ENCODE measurements at places on chromosomes 3 and 15.

GRCh38 chr3:126083511-126083912 is 412 bp downstream of the SLC41A3 start:
- DNase-seq: peak; percentile 38

GRCh38 chr3:44511238-44511566 is 33.7 kb upstream of the ZNF445 start:
- DNase-seq: peak; percentile 11

GRCh38 chr15:84648539-84648938 is 5.5 kb downstream of the WDR73 start:
- DNase-seq: no peak

DNA sequence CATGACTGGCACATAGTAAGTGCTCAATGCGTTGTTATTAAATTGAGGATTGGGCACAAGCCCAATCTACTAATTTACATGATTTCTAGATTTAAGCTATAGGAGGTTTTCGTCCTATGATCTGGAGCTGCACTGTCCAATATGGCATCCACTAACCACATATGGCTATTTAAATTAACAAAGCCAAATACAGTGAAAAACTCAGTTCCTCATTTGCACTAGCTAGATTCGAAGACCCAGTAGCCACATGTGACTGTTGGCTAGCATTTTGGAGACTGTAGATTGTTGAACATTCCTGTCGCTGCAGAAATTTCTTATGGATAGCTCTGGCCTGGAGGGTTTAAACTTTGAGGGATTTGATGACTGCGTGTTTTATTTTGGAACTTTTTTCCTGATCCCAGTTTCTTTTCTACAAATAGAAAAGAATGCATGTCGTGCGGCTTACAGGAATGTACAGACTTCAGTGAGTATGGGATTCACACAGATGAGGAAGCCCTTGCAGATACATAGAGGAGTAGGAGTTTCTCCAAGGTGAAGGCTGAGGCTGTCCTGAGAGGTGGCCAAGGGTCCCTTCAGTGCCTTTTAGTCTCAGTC is 82.8 kb downstream of the SLCO3A1 start:
- DNase-seq: no peak

- DNase-seq: no peak
These were observed 67.4 kb downstream of the PIK3R4 start for GRCh38 chr3:130679218-130679617.

GRCh38 chr3:37229291-37229690 is 54.9 kb upstream of the LRRFIP2 start:
- no peak for DNase-seq

DNA sequence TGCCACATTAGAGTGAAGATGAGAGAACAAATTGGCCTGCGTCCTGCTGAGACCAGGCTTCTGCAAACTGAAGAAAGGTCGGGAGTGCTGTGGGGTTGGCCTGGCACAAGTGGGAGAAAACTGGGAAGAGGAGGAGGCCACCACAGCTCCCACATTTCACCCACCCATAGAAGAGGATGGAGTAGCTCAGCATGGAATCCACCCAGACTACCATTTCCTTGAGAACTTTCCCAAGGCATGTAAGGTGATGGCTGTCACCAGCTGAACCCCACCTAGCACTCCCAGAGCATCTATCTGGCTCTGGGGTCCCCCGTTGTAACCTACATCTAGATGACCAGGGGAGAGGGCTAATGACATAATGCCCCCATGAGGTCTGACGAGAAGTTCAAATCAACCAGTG is 120.4 kb upstream of the TRIM42 start:
- no peak for DNase-seq

GRCh38 chr3:123743121-123743520 is 141.0 kb downstream of the MYLK start:
- DNase-seq: no peak

DNA sequence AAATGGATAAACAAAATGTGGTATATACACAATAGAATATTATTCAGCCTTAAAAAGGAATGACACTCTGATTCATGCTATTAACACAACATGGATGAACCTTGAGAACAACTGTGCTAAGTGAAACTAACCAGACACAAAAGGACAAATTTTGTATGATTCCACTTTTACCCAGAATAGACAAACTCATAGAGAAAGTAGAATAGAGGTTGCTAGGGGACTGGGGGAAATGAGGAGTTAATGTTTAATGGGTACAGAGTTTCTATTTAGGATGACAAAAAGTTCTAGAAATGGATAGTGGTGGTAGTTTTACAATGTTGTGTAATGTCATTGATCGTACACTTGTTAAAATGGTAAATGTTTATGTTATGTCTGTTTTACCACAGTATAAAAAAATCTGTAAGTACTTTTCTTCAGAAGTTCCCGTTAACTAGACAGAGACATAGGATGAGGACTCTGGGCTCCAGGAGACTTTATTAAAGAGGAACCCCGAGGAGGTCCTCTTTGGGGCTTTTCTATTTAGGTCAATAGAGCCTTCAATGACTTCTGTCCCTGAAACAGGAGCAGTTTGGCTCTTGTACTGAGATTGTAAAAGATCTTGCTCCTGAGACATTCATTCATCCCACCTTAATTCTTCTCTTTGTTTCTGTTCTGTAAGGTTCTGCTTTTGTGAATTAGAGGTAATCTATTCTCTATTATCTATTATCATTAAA is 24.5 kb downstream of the ABHD6 start:
- DNase-seq: no peak

DNA sequence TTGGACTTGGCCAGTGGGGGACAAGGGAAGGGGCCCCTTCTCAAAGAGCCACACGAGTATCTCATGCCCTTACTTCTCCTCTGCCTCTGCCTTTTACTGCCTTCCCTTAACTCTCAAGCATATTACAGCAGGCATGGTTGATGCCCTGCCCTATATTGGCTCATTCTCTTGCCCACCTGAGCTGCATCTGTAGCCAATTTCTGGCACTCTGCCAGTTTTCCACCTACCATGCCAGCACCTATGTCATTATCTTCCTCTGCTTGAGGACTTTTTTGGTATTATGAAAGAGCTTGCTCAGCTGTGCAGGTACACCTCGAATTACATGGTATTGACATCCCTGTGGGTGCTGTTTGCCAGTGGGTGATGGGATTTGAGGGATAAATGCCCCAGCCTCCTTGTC is 181.8 kb downstream of the OXSM start:
- no peak for DNase-seq

DNA sequence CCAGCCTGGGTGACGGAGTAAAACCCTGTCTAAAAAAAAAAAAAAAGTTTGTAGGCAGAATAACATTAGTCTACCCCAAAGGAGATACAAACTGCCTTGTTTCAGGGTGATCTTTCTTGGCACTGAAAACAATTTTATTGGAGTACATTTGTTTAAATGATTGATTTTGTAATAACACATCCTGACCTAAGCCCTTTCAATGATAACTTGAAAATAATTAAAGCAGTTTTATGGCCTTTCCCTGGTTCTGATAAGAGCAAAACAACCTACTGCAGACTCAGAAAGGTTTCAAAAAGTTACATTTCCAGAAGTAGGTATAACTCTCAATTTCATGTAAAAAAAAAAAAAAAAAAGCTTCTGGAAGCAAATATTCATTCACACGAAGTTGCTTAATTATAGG is 164.4 kb downstream of the ISL2 start:
- no peak for DNase-seq

DNA sequence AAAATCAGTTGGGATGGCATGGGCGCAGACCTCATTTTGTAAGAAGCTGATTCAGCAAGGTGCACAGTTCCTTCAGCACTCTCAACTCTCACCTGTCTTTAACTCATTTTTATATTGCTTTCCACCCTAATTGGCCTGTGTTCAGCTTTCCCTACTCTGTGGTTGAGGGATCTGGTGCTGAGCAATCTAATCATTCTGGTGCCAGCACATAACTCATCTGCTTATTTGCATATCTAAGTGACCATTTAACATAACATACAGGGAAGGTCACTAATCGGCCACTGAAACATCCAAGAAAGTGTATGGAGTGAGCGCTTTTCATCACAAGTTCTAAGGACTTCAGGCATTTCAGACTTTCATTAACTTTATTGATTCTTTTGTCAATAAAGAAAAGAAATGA is 303.4 kb upstream of the ROPN1 start:
- no peak for DNase-seq

GRCh38 chr15:99296386-99296785 is 45.1 kb downstream of the LRRC28 start:
- DNase-seq: no peak

- DNase-seq: no peak
These were observed 14.3 kb downstream of the ZBTB38 start for GRCh38 chr3:141382571-141382970.

GRCh38 chr3:131401978-131402377 is 20.4 kb downstream of the NUDT16 start:
- no peak for DNase-seq

DNA sequence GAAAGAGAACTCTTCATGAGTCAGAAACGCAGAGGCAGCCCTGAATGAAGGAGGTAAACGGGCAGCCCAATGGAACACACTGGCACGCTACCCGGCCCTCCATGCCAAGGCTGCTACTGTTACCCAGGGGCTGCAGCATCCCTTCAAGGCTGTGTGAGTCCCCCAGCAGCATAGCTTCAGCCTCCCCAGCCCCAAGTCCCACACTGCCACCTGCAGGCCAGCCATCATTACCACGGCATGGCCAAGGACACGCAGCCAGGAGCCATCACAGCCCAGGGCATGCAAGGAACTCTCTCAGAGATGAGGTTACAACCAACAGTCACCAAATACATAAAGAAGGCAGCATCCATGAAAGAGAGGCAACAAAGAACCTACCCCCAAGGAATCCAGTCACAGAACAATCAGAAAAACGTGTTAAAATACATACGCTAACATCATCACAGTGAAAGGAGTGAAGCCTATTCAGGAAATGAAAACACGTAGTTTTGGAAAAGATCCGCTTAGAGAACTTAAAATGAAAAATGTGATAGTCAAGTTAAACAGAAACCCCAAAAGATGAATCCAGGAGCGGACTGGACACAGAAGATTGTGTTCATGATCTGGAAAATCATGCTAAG is 22.4 kb downstream of the PLA2G4F start:
- DNase-seq: no peak

DNA sequence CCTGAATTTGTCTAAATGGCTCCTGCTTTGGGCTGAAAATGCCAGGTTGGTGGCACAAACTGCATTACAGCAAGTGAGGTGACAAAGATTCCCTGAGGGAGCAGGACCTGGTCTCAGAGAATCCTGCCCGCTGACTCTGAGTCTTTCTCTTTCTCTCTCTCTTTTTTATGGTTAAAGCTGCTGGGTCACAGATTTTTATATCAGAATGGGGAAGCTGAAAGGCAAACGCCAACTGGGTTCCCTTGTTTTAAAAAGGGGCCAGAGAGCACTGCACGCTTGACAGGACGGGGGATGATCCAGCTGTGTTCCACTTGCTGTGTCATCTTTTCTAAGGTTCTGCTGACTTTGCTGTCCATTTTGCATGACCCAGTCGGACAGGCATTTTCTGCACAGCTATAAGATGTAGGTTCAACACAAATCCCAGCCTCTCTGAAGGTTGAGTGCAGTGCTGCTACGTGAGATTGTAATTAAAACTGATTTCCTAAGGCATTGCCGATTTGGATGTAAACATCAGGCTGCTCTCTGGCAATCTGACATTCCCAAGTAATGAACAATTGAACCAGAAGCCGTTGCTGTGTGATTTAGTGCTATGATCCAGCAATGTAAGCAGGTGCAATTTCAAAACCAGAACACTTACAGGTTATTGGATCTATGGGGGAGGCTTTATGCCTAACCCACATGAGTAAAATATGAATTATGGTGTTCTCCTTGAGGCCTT is 25.8 kb downstream of the ARHGEF3 start:
- no peak for DNase-seq

GRCh38 chr15:44729408-44730127 is 6.8 kb upstream of the TRIM69 start:
- no peak for DNase-seq

GRCh38 chr3:75296858-75297257 is 367.3 kb upstream of the FRG2C start:
- DNase-seq: no peak

GRCh38 chr3:1079662-1080061 is 13.2 kb upstream of the CNTN6 start:
- no peak for DNase-seq

GRCh38 chr3:126021702-126022101 is 52.7 kb downstream of the ROPN1B start:
- no peak for DNase-seq
